ENCODE measurements at places on chromosomes 1 and 21.

GRCh38 chr1:232901255-232901654 lies 49.2 kb upstream of the NTPCR start:
- DNase-seq: no peak

GRCh38 chr1:72137656-72138055 lies 144.7 kb downstream of the NEGR1 start:
- DNase-seq: no peak

GRCh38 chr1:30311749-30312148 lies 411.6 kb downstream of the MATN1 start:
- no peak for DNase-seq

GRCh38 chr1:229194096-229194495 lies 76.8 kb upstream of the RAB4A start:
- DNase-seq: no peak

DNA sequence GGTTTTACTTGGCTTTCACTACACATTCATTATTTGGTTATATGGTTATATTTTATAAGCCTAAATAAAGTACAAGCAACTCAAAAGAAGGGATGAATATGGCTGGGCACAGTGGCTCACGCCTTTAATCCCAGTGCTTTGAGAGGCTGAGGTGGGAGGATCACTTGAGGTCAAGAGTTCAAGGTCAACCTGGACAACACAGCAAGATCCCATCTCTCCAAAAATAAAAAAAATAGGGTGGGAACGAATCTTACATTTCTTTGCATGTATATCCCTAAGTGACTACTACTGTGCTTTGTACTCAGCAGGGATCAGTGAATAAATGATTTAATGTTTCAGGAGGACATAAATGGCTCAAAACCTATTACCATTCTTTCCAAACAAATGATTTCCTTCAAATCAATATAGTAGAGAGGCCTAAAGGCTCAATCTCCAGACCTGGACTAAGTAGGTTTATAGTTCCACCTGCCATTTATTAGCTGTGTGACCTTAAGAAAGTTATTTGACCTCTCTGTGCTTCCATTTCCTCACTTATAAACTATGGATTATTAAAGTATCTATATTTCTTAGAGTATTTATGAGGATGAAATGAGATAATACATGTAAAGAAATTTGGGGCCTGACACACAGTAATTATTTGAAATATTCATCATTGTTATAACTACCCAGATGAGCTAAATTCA lies 28.3 kb downstream of the TGFBR3 start:
- no peak for DNase-seq

GRCh38 chr1:188027613-188028012 lies 1198.9 kb downstream of the PLA2G4A start:
- DNase-seq: no peak
